Liver (tissue), 10 donors: ENCODE measurements at places on chromosomes 7 and 10.

GRCh38 chr7:9719303-9719702 lies 1254.4 kb upstream of the PHF14 start:
- H3K36me3 ChIP-seq = no peaks in the 10 kb centered on the region
- H3K4me1 ChIP-seq = no peaks in the 10 kb centered on the region
- H3K27me3 ChIP-seq = no peaks in the 10 kb centered on the region
- DNase-seq = no peak
- H3K27ac ChIP-seq = no peak overlapping the region
- H3K4me3 ChIP-seq = no peak overlapping the region

- DNase-seq = peak; percentile 66
- peaks cover 28% of the 10 kb centered on the region for H3K4me1 ChIP-seq
- H3K36me3 ChIP-seq = no peaks in the 10 kb centered on the region
- peak overlapping the region; percentile 93 for H3K27ac ChIP-seq
- H3K27me3 ChIP-seq = no peaks in the 10 kb centered on the region
These were observed 609 bp downstream of the DOCK4 start for GRCh38 chr7:112205343-112206237.

GRCh38 chr7:981793-982510 lies 1.0 kb upstream of the CYP2W1 start:
- no peaks in the 10 kb centered on the region for H3K36me3 ChIP-seq
- no peak overlapping the region for H3K27ac ChIP-seq
- DNase-seq = no peak

DNA sequence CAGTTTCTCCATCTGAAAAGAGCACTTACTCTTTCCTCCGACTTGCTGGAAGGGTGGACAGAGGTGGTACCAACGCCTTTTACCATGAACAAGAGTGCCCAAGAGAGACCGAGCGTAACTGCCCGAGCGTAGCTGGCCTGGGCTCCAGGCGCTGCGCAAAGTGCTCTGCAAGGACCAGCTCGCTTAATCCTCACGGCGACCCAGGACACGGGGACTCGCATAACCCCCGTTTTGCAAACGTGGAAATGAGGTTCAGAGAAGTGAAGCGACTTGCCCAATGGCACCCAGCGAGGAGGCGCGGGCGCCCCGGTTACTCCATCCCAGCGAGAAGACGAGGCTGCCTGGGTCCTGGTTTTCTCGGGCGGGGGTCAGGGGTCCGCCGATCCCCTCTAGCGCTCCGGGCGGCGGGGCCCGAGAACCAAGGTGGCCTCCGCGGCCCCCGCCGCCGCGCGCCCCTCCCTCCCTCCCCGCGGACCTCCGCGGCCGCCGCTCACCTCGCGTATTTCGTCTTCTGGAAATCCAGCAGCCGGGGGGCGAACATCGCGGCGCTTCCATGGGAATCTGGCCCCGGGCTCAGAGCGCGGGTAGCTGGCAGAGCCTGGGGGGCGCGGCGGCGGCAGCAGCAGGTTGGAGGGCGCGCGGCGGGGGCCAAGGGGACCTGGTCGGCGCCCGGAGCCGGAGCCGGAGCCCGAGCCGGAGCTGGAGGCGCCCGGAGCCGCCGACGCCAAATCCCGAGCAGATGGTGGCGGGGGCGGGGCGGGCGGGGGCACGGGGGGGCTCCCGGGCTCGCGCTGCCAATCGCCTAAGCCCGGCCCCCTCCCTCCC lies at the start of gene MMD2:
Gene MMD2 (minus strand): TSS at position 711 of the 825 bp plus-strand sequence. CDS start 170 bp downstream, at position 541.
- no peak within 1 kb of the TSS for H3K27ac ChIP-seq
- no peak for DNase-seq
- no peak within 1 kb of the TSS for H3K4me3 ChIP-seq

DNA sequence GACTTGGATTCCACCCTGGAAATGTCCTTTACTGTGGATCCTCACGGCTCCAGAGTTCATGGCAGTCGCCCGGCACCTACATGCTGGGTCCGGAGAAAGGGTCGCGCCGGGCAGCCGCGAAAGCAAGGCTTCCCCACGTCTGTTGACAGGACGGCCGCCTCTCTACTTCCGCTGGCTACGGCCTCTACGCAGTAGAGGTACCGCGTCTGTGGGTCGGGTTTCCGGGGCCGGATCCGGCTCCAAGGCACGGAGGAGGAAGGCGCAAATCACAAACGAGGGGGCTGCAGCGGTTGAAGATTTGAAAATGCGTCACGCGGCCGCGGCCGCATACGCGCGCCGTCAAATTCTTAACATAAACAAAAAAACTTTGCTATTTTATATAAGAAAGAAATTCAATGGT lies 649.6 kb downstream of the REEP3 start:
- no peak overlapping the region for H3K4me3 ChIP-seq
- no peak for DNase-seq
- H3K27me3 ChIP-seq = no peaks in the 10 kb centered on the region
- H3K36me3 ChIP-seq = no peaks in the 10 kb centered on the region
- H3K4me1 ChIP-seq = no peaks in the 10 kb centered on the region
